Chondrocyte (in vitro differentiated cells): ENCODE measurements at places on chromosomes 6 and 20. TPM values are rescaled to one million over a fixed set of nuclear protein-coding genes. Genes with fewer than 3 reads are reported as not detected.

Gene RNF182
- total RNA-seq, result 3.7 to 6.6 TPM (median 5.3 TPM) in 3 replicates

GRCh38 chr20:48342822-48343513 is 484.8 kb downstream of the PREX1 start:
- no peak for DNase-seq

Gene SYNCRIP
- 87.4 to 116 TPM (median 90.5 TPM) in 3 replicates for total RNA-seq

DNA sequence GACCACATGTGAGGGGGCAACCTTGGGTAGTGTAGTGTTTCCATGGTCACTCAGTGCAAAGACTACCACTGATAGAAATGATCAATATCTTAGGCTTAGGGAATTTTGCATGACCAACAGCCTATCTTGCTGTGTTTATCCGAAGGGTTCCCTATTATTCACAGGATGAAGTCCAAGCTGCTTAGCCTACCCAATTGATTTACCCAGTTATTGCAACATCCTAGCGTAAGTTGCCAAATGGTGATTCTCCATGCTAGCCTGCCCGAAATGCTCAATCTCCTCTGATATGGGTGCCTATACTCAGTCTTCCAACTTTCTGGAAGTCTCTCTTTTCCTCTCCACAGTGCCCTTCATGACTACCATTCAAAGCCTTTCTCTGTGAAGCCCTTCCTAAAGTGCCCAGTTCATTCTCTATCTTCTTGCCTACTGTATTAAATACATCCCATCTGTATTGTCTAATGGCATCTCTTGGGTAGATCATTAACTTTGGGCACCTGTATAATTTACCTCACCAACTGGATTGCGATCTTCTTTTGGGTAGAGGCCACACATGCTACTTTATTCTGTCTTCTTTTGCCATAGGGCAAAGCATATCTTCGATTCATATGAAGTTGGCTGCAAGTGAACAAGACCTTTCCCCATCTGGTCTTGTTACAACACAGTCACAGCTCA is 240.5 kb downstream of the CLIC5 start:
- no peak for DNase-seq

Gene ZBTB2
- total RNA-seq, result 9.4 to 11.8 TPM (median 10.1 TPM) in 3 replicates

DNA sequence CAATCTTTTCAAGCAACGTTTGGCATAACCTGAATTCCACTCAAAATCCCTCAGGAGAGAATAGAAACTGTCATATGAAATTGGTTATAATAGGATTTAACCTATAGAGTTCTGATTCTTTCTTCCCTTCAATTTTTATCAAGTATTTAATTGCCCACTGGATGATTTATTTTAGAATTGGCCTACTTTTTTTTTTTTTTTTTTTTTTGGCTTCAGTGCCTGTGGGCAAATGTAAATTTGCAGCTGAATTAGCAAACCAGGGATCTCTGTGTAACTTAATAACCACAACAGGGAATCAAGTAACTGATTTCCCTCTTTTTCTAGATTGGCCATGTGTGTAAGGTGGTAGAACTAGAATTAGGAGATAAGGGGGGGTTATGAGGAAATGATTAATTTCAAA is 157.0 kb downstream of the SOX4 start:
- DNase-seq, result no peak

Gene KIF13A
- 39.5 to 51.9 TPM (median 49.7 TPM) in 3 replicates for total RNA-seq

DNA sequence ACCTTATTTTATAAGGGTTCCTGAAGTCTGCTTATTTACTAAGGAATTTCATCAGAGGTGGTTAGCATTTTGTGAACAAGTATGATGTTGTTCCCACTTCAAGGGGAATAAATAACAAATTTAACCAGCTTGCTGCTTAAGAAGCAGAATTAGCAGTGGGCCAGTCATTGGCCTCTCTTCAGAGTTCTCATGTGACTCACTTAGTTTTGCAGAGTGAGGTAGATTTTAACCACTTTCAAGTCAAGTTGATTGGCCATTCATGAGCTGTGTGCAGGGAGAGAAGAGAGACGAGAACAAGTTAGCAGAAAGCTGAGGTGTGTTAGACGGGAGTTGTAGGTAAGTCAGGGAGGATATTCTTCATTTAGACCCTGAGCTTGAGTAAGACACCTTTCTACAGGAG is 18.1 kb downstream of the TOP1 start:
- DNase-seq, result no peak

DNA sequence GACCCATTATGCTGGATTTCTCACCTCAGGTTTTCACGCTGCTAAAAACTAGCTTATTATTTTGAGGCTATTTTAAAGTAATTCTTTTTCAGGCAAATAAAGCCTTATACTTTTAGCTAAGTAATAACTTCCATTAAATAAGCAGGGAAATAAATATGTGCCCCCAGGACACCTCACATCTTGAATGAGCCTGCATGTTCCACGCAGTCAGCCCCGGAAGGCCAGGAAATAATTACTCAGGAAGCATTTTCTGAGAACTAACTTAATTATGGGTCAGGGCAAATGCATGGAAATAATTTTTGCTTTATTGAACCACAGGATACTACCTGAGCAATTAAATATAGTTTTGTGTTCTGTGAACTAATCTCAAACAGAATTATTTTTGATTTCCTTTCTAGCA is 41.1 kb downstream of the STX7 start:
- DNase-seq, result no peak
